CD4-positive, alpha-beta T cell treated with Interleukin-17A for 4 hours (primary cell): ENCODE measurements at places on chromosomes 3 and 15.
A peak's percentile ranks its signal among the peaks of the same experiment; 100 is the strongest.

DNA sequence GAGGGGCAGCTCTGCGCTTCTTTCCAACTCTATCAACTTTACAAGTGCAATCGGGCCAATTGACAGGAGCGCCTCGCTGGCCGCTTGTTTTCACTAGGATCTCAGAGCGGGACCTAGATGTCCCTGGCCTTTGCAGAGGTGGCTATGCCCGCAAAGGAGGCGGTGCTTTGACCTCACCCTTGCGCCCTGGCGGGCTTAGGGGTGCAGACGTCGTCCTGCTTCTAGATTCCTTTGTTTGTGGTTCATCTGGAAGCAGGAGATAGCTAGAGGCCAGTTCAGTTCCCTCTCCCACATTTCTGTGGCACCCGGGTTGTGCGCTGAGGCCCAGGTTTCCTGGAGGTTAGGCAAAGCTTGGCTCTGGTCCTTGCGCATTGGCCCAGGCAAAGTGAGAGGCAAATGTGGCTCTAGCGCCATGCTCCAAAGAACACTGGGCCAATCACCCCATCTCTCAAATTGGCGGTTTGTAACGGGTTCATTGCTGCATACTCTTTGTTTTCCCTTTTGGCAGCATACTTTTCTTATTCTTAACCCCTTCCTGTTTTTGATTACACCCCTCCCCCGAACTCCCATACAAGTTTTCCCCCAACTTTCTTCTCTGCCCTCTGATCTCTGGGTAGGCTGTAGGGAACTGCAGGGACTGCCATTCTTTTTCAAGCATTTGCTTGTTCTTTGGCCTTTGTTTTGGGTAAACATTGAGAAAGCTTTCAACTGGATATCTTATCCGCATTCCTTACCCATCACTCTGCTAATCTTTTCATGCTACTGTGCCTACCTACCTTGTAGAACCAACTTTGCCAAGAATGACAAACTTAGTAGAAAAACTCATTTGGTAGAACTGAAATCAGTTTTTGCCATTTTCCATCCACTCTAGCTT lies 1.4 kb downstream of the PPM1L start:
- peak; percentile 2 for DNase-seq

GRCh38 chr3:4462369-4463040 lies 4.6 kb downstream of the SUMF1 start:
- no peak for DNase-seq

GRCh38 chr3:20125897-20126296 lies 60.1 kb downstream of the SGO1 start:
- DNase-seq: no peak

DNA sequence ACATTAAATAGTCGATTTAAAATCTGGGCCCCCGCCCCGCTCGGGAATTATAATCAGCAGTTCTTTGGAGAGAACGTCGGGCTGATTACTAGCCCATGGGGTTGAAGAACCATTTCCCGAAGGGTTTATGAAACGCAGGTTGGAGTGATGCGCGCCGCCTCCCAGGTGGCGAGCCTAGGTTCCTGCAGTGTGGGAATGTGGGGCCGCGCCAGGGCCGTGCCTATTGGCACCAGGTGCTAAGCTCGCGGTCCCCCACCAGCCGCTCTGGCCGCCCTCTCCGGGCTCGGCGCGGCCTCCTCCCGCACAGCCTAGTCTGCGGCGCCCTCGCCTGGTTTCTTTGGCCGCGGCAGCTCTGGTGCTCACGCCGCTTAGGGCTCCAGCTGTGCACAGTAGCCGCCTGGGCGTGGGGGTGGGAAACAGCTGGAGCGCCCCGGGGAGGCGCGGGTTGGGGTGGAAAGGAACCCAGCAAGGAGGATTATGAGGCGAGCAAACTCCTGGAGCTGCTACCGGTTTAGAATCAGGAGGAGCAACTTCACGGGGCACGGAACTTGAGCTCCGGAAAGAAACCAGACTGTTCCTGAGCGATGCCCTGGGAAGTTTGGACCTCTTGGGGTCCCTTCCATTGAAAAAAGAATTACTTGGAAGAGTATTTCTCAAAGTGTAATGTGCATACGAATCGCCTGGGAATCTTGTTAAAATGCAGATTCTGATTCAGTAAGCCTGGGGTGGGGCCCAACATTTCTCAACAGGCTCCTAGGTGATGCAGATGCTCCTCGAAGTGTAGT lies 5.6 kb upstream of the MECOM start:
- DNase-seq: peak; percentile 36

GRCh38 chr15:36755341-36756000 lies 176.0 kb downstream of the CDIN1 start:
- no peak for DNase-seq

DNA sequence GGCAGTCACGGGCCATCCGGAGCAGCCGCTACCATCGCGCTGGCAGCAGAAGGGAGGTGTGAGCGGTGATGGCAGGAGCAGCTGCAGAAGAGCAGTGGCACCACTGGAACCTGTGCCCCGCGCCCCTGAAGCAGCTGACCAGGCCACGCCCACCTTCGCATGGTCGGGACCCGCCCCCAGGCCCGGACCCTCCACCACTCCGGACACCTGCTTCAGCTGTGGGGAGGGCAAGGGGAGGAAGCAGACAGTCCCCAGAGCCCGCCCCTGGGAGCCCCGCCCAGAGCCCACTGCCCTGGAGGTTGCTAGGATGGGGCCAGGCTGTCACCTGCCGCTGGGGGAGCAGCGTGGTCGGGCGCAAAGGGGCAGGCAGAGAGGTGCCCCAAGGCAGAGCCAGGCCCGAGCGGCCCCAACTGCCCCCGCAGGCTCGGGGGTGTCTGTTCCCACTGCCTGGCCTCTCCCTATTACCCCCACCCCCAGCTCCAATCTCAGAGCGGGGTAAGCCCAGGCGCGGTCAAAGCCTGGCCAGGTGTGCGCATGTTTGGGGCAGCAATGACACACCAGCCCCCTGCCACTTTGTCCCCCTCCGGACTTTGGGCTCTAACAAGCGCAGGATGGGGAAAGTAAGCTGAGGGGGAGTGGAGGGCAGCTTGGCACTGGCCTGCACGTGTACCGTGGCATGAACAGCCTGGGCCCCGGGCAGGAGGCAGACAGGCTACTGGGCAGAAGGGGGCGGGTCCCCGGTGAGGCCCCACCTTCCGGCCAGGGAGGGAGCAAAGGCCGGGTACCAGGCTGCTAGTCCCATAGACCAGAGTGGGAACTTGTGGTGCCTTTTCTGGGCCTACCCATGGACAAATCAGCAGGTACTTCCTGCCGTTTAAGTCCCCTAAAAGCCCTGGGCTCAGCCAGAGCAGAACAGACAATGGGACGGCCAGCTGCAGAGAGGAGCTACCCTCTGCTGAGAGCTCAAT lies 8.7 kb downstream of the SPCS1 start:
- DNase-seq: no peak

- no peak for DNase-seq
These were observed 5.6 kb upstream of the RBMS3 start for GRCh38 chr3:29275309-29275708.

- peak; percentile 6 for DNase-seq
These were observed 47.3 kb upstream of the IL12A start for GRCh38 chr3:159941038-159942000.

GRCh38 chr3:28042095-28042635 lies 199.3 kb upstream of the CMC1 start:
- no peak for DNase-seq

- no peak for DNase-seq
These were observed 406.7 kb upstream of the NR2F2 start for GRCh38 chr15:95923792-95924191.

DNA sequence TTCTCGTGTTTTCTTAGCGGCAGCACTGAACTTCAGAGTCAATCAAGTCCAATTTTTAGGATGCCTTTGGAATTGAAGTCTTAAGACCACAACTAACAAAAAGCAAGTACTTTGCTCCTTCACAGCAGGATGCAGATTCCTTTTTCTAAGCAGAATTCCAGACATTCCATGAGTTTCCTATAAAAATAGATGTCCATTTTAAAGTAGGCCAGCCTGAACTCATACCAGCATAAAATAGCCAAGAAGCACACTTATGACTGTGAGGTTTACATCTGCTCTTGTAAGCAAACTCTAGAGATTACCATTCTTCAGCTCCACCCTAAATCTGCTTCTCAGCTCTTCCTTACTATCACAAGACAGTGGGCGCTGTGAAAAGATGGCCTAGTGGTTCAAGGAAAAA lies 85.8 kb downstream of the THBS1 start:
- DNase-seq: no peak

- DNase-seq: no peak
These were observed 119.2 kb downstream of the OSBPL10 start for GRCh38 chr3:31861826-31862225.

- DNase-seq: no peak
These were observed 99.5 kb downstream of the MAP4 start for GRCh38 chr3:47916696-47917095.

DNA sequence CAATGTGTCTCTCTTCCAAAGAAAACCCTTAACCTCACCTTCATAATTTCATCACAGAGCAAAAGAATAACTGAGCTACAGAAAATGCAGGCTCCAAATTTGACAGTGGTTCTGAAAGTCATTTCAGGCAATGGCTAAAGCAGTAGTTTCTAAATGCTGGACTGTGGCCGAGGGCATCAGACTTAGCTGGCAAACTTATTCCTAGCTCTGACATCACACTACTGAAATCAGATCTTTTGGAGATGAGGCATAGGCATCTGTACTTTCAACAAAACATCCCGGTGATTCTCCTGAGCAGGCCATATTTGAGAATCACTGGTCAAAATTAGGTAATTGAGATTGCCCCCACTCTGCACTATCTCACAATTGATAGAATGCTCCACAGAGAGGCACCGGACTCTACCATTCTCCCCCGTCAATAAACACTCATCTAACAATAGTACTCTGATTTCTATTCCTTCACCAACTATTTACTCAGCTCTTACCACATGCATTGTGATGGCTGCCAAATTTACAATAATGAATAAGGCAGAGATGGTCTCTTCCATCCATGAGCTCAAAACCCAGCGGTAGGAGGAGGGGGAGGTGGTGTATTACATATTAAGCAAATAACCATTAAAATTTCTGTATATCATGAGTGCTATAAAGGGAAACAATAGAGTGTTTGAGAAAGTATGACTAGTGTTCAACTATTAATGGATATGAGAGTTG lies 57.3 kb upstream of the SPRED1 start:
- DNase-seq: no peak

DNA sequence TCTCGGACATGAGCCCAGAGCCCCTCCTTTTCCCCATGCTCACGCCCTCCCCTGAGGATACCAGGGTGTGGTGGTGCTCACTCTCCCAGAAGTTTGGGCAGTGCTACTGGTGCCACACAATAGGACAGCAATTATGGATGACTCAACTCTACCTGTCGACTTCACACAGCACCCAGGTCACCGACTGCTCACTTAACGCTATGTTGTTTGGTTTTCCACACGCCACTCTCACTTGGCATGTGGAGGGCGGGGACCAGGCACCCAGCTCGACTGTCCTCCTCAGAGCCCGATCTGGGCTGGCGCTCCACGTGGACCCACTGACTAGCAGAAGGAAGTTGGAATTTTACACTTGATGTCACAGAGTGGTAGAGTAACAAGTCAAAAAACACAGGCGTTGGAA lies 30.9 kb downstream of the STIMATE start:
- DNase-seq: no peak

GRCh38 chr3:27146786-27147185 lies 222.4 kb downstream of the NEK10 start:
- DNase-seq: no peak

GRCh38 chr3:166275024-166275390 lies 437.8 kb upstream of the BCHE start:
- DNase-seq: no peak

GRCh38 chr3:42742259-42742658 lies 30.8 kb downstream of the CCDC13 start:
- no peak for DNase-seq

- DNase-seq: no peak
These were observed 81.9 kb downstream of the PPARG start for GRCh38 chr3:12370758-12371157.

GRCh38 chr3:14846226-14846880 lies 27.6 kb downstream of the FGD5 start:
- no peak for DNase-seq

- DNase-seq: peak; percentile 61
These were observed at the start of gene PLCD1 for GRCh38 chr3:38029400-38030125. TSS of gene PLCD1 (minus strand) at chr3:38029642. CDS start at chr3:38029539, 103 bp downstream.

- no peak for DNase-seq
These were observed 37.4 kb downstream of the SYN2 start for GRCh38 chr3:12041446-12042041.

DNA sequence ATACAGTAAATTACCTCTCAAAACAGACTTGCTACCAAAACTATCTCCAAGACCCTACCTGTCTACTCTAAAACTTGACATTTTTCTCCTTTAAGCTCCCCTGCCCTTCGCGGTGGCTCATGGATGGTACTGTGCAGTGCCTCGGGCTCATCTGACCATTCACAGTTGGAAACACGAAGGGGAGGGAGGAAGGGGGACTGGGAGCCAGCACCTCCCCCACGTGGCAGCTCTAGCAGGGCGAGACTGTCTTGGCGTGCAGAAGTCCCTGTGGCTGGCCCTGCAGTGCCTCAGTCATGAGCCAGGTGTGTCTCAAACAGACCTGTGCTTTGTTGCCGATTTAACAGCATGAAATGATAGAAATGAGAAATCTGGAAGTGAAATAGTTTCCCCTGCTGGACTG lies 372.0 kb downstream of the GABRG3 start:
- DNase-seq: no peak

- DNase-seq: no peak
These were observed 37.2 kb upstream of the BDH1 start for GRCh38 chr3:197593046-197593380.

GRCh38 chr3:131036200-131036816 lies 9.6 kb downstream of the NEK11 start:
- no peak for DNase-seq

DNA sequence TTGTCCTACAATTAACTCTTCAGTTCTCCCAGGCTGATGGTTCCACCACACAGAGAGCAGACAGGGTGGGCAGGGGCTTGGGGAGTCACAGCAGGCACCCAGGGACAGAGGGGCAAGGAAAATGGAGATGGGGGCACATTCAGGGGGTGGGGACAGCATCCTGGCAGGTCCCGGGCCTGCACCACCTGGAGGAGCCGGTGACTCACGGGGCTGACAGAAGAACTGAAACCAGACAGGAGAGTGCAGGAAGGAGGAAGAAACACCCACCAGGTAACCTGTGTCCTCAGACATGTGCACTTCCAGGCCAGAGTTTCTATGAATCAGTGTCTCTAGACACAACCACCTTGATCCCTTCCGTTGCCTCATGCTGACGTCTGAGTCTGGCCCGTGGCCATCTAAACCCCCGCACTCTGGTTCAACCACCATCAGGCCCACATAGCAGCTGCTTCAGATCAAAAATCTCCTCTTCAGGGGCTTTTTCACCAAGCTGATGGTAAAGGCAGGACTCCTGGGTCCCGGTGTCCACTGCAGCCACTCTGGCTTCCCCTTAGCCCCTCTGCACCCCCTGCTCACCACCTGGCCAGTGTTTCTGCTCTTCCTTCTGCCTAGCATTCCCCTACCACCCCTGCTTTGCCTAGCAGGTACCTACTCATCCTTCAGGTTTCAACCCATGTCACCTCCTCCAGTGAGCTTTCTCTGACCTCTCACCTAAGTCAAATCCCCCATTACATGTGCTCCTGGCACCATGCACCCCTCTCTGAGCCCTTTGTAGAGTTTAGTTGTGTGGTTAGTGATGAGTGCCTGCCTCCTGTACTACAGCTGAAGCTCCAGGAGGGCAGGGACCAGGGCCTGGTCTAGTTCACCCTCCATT lies 16.5 kb upstream of the CYP11A1 start:
- peak; percentile 67 for DNase-seq
